ENCODE measurements at places on chromosomes 4 and X.

GRCh38 chr4:165059386-165059785, 5.7 kb downstream of the TRIM75 start:
- no peak for DNase-seq

DNA sequence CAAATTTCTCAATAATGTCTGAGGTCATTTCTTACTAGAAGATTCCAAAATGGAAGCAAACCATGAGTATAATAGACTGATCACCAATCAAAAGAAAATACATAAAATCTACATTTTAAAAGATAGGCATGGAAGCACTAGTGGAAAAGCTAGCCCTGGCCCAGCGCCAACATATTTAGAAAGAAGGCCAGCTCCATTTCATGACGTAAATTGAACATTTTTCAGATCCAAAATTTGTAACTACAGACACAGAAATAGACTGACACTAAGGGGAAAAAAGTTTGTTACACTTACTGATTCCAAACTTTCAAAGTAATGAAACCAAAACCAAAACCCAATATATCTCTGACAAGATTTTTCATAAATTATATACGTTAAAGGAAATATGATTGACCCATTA, 117.7 kb downstream of the ADAMTS3 start:
- no peak for DNase-seq

DNA sequence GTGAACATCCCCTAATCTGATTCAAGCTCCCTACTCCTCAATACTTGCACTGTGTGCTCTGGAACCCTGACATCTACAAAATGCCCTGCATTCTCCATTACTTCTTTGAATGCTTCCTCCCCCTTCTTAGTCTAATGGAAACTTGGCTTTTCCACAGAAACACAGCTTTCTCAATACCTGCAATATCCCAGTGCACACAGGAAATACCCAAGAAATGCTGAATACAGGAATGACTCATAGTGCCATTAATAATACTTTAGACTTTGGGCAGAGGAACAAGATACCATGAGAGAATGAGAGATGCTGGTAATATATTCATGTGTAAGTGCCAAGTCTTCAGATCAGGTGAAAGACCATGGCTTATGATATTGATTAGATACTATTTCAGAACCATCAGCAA, 5.6 kb downstream of the QRFPR start:
- no peak for DNase-seq

DNA sequence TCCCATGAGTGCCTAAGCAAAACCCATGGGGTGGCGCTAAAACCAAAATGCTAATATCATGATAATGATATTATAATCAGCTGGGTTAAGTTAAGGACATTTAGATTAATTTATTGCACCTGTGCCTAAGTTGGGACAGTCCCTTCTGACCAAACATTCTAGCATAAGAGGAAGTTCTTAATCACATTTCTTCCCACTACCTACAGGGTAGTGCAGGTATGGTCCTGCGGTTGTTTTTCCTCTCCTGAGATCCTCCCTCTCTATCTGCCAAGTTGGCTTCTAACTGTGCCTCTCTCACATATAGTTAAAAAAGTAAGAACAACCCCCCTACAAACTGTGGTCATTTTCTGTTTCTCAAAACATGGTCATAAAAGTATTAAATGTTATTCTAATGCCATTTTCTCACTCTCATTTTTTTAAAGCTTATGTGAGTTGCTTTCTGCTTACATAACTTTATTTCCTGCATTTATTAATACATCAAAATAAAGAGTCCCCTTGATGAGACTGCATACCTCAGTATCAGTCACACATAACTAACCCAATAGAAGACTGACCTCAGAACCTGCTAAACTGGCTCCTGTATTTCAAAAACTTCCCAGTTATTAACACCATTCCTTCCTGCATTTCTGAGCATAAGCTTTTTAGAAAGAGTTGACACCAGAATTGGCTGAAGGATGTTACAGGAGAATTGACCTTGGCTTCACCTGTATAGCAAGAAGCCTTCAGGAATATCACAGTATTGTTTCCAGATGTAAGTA, 1332.5 kb downstream of the FSTL5 start:
- no peak for DNase-seq

- no peak for DNase-seq
Observed at GRCh38 chr4:70496231-70496630, 22.1 kb upstream of the AMTN start.

DNA sequence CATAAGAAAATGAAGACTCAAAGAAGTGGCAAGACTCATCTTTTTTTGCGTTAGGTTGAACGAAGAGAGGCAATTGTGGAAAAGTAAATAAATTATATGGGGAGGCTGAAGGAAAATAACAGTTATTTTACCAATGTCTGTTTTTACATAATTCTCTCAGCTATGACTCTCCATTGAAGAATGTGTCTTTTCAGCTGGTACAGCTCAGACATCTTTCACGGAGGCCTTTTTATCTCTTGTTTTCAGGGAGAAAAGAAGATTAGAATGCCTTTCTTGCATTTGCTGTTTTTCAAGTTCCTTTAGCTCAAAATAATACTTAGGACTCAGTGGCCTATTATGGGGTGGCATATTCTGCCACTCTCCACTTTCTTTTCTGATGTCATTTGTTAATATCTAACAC, 153.0 kb downstream of the ADAM29 start:
- no peak for DNase-seq

DNA sequence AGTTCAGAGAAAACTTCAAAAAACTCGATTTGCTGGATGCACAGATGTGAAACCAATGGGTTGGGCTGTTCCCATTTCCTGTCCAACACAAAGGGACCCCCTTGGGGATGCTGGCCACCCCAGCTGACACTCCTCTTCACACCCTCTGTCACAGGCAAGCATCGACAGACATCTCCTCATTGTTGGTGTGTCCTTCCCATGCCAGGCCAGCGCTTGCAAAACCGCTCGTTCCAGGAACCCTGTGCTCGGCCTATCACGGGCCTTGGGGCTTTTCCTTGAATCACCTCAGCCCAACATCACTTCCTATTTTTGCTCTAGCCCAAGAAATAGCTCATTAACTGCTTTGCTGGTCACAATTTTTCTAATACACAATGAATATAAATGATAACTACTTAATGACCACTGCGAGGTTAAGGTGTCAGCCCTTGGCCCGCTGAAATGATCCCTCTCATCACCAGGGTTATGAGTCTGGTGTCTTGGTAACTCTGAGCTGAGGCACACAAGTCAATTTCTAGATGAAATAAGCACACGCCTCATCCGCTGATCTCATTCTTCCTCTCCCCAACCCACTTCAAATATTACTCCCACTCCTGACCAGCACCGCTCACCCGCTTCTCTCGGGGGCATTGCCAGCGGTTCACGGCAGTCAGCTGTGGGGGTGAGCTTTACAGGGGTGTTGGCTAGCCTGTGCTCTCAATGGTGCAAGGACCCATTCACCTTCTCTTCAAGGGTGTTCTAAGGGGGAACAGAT, 32.3 kb downstream of the BCOR start:
- DNase-seq: no peak

DNA sequence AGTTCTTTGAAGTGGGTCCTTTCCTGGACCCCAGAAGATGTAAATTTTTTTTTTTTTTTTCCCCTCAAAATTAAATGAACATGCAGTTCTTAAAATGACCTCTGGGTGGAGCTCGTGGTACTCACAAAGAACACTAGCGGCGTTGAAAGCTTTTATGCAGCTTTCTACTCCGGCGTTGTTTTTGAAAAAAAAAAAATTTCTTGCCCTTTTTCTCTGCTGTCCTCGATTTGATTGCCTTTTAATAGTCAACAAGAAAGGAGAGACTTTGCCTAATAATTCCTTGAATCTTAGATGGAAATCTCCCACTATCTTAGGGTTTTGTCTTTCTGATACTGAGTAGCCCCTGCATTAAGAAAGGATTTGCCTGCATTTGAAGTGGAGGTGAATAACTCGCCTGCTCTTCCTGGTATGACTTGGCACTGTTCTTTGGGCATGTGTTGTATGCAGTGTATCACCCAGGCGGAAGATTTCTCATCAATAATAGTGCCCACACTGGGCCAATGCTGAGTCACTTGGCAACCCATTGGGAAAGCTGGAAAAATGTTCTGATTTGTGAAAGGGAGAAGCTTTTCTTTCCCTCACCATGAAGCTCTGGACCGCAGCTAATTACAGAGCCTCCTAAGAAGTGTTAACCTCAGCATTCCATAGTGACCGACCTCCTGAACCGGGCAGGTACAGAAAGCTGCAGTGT, 104.0 kb downstream of the PHEX start:
- no peak for DNase-seq

DNA sequence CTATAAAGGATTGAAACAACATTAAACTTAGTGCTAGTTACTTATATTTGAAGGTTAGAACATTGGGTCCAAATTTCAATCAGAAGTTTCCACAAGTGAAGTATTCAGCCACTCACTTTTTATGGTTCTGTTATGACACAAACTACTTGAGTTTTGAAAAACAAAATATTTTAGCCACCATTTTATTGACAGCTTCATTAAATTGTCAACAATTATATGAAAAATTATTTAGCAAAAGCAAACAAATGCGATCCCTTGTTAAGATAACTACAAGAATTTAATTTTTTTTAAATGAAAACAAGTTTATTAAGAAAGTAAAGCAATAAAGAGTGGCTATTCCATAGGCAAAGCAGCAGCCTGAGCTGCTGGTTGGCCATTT, 3.1 kb downstream of the CXCL2 start:
- no peak for DNase-seq

DNA sequence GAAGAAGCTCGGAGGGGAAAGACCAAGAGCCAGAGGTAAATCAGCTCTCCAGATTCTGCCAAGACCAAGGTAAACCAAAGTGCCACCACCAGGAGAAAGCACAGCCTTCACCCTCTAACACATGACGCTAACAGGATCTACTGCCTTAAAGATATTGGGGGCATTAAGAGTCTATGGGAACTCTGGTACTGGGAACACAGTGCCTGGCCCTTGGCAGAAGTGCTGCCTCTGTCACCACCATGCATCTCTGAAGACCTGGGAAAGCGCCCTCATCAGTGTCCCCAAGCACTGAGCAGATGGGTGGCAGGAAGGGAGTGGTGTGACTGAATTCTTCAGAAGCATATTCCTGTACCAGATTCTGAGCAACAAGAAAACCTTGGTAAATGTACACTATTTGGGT, 1.3 kb downstream of the QDPR start:
- DNase-seq: no peak

GRCh38 chrX:72297953-72298730, 7.6 kb downstream of the CITED1 start:
- no peak for DNase-seq

DNA sequence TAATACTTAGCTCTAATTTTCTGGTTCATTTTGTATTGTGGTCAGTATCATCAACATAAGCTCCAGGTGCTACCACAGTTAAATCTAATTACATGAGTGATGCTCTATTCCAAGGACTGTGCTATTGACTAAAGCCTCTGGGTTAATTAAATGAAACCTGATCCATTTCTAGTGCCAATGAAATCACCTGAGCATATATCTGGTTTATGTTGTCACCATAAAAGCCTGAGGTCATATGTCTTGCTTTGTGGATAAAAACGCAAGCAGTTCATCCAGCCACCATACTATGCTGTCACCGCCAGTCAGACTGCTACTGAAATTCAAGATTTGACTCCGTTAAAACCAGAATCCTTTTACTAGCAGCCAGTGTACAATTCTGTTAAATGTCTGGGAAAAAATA, 64.2 kb upstream of the ZNF518B start:
- DNase-seq: no peak

DNA sequence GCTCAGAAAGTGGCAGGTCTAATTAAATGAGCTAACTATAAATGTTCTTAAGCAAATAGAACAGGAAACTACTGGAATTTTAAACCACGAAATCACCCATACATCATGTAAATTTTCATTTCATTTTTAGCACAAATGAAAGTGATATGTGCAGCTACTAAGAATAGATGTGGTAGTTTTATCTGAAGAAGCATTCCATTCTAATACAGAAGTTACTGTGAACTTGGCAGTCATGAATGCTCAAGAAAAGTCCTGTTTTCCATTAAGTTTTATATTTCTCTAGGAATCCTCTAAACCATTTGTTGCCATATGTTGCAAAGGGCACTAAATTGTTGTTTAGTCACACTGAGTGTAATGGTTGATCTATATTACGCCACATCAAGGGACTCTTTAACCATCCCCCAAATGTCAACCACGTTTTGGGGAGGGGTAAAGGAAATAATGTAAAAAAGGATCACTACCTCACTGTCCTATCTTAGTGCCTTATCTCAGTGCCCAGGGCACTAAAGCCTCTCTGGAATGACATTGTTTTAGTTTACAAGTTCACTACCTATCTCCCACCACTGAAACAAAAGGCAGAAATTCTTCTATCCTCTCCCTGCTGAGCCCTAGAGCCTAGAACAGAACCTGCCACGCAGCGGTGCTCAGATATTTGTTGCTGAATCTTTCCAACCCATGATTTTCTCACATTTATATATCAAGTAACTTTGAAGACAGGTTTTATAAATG, 118.0 kb downstream of the SHISA3 start:
- DNase-seq: no peak

DNA sequence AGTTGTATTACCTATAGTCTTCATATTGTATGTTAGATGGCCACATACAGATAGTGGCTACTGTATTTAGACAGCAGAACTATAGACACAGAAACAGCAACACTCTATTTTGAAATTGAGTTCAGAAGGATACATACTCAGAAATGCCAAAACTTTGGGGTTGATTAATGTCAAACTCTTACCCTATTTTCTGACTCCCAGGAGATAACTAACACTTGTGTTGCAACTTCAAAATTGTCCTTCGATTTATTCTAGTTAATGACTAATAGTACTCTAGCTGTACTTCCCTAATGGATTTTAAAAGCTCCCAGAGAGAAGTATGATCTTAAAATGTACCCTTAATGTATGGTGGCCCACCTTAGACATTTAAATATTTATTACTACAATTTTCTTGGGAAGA, 229.9 kb upstream of the UGT8 start:
- DNase-seq: no peak

GRCh38 chr4:151652841-151653547, 107.8 kb downstream of the GATB start:
- DNase-seq: no peak

DNA sequence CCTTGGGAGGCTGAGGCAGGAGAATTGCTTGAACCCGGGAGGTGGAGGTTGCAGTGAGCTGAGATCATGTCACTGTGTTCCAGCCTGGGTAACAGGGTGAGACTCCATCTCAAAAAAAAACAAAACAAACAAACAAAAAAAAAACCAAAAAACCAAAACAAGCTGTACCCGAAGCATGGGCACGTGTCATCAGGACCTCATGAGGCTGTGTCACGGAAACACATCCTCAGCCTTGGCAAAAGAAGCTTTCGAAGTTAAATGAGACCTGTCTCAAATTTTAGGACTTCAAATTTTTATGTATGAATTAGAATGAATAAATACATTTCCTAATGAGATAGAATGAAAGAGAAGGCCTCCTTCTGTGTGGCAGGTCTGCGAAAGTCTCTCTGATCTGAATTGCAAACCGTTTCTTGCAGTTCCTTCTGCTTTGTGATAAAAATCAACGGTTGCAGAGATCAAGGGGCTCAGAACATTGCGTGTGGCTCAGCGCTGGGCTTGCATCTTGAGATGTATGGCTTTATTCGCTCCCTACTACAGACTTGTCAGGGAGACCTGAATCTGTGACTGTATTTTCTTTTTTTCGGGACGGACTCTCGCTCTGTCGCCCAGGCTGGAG, 19.5 kb upstream of the CRLF2 start:
- DNase-seq: no peak

- no peak for DNase-seq
Observed at GRCh38 chr4:128159967-128160366, 98.9 kb downstream of the LARP1B start.
